Bone marrow (tissue), 2 donors: ENCODE measurements at places on chromosomes 4 and X.

GRCh38 chr4:150515135-150515534 lies 66.8 kb upstream of the MAB21L2 start:
- no peak for DNase-seq

GRCh38 chrX:70422851-70423341 lies at the start of gene GDPD2:
Gene GDPD2 (plus strand): TSS chrX:70423314. CDS start chrX:70424985, 1,671 bp downstream.
- no peak for DNase-seq

GRCh38 chrX:45727761-45728160 lies 527.1 kb upstream of the DIPK2B start:
- DNase-seq = no peak

DNA sequence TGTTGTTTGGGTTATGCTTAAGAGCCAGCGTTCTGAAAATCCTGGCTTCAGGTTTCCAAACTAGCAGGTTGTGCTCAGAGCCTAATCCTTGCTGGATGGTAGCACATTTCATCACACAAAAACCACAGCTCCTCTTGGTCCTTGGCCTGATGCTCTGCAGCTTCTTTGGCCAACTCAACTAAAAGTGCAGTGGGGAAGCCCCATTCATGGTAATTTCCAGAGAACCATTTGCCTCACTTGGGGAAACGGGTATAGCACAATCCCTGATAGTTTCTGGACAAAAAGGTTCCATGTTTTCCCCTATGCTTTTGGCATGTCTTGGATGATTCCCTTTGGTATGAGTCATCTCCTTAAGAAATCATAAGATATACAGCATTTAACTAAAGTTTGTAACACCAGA lies 78.7 kb downstream of the SYNPO2 start:
- DNase-seq = no peak

DNA sequence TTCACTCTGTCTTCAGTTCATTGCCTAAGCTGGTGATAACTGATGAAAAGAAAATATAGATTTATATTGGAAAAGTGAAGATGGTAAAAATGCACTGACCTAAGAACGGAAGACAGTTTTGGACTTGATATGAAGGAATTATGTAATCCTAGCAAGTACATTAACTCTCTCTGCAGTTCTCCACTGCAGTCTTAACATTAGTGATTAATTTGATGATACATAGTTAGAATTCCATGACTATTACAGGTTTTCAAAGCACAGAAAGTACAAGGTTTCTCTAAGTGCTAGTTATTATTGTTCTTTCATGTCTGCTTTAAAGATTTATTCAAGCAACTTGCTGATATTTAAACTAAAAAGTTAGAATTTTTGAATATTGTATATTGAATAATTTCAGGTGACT lies 1591.7 kb upstream of the ADGRL3 start:
- DNase-seq = no peak

GRCh38 chrX:154751669-154752271 lies 893 bp upstream of the GAB3 start:
- DNase-seq = no peak

DNA sequence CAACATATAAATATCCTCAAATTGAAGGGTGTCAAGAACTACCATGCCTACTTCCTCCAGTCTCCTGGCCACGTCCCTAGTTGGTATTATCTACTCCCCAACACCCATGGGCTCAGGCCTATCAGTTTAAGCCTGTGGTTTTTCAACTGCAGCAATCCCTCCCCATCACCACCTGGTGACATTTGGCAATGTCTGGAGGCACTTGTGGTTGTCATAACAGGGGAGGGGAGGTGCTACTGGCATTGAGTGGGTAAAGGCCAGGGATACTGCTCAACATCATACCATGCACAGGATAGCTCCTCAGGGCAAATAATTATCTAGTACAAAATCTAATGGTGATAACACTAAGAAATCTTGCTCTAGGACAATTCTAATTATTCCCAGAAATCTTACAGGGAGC lies 95.3 kb downstream of the COMMD8 start:
- DNase-seq = no peak

DNA sequence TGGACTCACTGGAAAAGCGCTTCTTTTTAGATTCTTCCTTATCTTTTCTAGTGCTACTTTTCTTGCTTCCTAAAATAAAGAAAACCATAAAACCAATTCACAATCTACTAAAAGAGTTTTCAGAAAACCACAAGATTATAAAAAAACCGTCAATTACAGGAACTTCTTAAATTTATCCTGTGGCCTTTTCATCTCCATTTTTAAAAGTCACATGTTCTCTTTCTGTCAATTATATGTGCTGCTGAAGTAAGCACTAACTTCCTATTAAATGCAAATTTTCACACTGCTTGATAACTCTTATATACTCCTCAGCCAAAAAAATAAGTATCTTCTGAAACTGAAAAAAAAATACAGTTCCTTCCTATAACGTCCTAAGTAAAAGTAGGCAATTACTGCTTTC lies 32.8 kb downstream of the CENPC start:
- peak; percentile 20 for DNase-seq

DNA sequence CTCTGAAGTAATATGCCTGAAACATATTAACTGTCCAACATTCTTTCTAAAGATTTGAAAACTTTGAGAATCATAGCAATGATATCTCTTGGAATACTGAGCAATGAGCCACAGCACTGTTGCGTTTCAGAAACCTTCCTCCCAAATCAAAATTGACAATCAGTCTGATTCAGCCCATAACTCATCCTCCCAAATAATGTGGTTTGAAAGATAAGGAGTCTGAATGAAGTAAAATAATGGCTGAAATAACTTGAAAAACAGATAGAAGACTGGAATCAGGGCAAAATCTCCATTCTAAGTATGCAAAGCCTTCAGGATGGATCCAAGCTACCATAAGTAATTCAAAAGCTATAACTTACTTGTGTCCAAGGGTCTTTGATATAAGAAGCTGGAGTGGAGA lies 98.6 kb upstream of the PLS3 start:
- no peak for DNase-seq

- DNase-seq = peak; percentile 52
These were observed at the start of gene CD38 for GRCh38 chr4:15778289-15779241. Gene CD38 (plus strand): TSS chr4:15778328. CDS start chr4:15778415, 87 bp downstream.

- no peak for DNase-seq
These were observed 2.2 kb downstream of the MAGIX start for GRCh38 chrX:49164589-49165360.

- DNase-seq = no peak
These were observed 125.8 kb downstream of the PPEF1 start for GRCh38 chrX:18833071-18833731.

- DNase-seq = no peak
These were observed 194.4 kb downstream of the SLIT2 start for GRCh38 chr4:20445933-20446723.

- DNase-seq = peak; percentile 40
These were observed 8.5 kb upstream of the PTTG2 start for GRCh38 chr4:37951461-37952352.

- DNase-seq = no peak
These were observed 84.4 kb downstream of the CFAP299 start for GRCh38 chr4:80419946-80420345.

DNA sequence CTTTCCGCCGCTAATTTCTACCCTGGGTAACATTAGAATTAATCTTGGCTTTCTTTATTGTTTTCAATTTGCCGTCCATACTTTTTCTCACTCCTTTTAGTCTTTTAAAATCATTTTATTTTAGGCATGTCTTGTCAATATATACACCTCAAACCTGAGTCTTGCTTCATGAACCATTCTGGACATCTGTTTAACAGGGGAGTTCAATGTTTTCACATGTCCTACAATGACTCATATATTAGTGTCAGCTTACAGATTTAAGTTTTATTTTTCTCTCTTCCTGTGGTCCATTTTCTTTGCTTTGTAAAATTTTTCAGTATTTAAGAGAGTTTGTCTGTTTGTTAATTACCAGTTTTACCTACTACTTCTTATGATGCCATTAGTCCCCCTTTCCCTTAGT lies 89.5 kb downstream of the LCORL start:
- DNase-seq = no peak

DNA sequence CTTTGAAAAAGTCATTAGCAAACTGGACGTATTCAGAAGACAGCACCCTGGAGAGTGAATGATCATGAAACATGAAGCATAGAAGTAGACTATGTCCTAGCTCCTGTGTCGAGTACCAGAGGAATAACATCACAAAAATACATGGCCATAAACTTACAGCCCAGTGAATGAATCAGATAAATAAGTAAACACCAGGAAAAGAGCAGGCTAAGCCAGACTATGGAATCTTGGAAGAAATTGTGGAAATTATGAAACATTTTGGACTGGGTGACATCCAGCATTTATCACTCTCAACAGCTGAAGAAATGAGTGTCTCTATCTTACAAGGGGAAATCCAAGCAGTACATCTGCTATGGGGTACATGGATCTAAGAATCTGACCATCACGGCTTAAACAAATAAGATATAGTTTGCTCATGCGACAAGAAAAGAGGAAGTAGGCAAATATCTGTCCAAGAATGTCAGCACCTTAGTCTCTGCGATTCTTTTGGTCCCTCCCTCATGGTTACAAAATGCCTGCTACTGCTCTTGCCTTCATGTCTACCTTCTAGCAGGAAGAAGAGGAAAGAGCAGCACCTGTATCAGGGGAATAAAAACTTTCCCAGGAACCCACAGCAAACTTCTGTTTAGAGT lies 481.5 kb downstream of the BCOR start:
- DNase-seq = no peak

DNA sequence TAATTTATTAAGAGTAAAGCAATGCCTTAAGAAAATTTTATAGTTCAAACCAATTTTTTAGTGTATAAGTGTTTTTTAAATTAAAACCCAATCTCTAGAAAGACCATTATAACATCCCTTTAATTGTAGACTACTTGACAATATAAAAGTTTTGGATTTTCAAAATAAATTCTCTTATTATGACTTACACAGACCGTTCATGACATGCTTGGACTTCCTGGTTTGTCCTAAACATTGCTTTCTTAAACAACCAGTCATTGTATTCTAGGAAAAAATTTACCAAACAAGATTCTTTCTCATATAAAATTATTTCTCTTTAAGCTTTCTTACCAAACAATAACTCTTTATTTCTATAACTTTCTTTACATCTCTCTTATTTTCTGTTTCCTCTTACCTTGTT lies 49.0 kb upstream of the CXorf51A start:
- no peak for DNase-seq

GRCh38 chr4:173195109-173195508 lies 26.5 kb downstream of the GALNT7 start:
- DNase-seq = no peak

GRCh38 chr4:73593631-73594241 lies 26.5 kb downstream of the RASSF6 start:
- DNase-seq = peak; percentile 3

- DNase-seq = no peak
These were observed 20.1 kb downstream of the GAK start for GRCh38 chr4:911871-912490.

DNA sequence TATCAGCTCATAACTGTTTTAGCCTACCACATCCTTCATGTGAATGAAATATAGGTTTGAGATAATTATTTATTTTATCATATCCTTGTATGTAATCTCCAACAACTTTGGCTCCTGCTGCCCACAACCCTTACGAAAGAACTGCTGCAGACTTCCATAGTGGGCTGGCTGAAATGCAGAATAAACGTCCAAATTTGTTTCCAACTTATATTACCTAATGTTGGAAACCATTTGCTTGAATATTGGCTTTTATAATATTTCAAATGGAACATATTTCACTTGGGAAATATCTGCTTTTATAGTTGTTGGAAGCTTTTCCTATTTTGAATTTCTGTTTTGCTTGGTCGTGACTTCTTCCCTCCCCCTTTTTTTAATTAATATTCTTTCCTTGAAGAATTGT lies 45.0 kb upstream of the ITM2A start:
- no peak for DNase-seq

DNA sequence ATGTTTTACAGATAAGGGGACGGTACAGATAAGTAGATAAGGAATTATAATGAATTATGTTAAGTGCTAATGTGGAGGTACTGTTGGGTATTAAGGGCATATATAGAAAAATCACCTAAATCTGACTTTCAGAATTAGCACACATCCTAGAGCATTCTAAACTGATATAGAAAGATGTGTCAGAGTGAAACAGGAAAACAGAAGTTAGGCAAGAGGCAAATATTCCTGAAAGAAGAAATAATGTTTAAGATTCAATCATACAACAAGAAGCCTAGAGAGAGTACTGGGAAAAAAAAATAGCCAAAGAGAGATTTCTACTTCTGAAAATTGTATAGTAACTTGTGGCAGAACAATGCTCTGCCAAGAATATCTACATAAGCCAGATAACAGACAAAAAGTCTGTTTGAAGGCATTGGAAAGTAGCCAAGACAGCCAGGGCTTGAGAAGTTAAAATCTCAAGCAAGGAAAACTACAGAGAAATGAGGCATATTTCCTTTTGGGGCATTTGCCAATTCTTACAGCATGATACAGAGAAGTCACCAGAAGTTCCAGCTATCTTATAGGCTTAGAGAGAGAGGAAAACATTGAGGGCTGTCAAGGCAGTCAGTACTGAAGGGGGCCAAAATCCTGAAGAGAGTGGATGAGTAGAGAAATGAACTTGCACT lies 646.0 kb downstream of the RPA4 start:
- no peak for DNase-seq

GRCh38 chrX:69226459-69227158 lies 61.4 kb upstream of the PJA1 start:
- no peak for DNase-seq

DNA sequence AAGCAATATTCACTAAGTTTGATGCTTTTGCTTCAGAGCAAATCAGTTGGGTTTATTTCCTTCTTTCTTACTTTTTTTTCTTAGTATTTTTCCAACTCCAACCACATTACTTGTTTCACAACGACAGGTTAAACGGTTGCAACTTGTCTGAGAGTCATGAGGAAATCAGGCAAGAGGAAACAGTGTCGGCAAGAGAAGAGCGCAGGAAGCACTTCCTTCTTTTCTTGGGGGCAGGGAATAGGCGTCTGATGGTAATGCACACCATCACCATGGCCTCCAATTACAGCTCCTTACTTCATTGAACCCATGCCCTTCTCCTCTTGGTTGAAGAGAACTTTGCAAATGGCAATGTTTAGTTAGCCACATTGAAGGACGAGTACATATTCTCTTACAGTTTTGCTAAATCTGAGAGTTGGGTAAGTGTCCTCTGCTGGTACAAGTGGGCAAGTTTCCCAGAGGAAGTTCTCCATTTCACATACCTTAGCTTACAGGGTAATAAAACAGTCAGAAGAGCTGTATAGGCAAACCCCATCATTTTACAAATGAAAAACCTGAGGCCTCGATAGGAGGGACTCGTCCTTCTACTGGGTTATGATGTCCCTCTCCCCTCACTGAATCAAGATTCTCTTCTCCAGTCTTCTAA lies 8.3 kb upstream of the CXCL8 start:
- DNase-seq = no peak

DNA sequence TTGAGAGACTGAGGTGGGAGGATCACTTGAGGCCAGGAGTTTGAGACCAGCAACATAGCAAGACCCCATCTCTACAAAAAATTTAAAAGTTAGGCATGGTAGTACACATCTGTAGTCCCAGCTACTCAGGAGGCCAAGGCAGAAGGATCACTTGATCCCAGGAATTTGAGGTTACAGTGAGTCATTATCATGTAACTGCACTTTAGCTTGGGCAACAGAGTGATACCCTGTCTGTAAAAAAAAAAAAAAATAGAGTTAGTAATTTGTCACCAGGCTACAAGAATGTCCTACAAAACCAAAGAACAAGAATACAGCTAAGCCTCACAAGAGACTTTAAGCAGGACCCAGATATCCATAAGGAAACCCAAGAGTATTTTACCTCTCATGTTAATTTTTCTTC lies 27.0 kb upstream of the RAB28 start:
- DNase-seq = no peak
